EH (cell line): ENCODE measurements at places on chromosomes 11 and 22.
A peak's percentile ranks its signal among the peaks of the same experiment; 100 is the strongest.

- DNase-seq: no peak
These were observed 1.4 kb upstream of the MADD start for GRCh38 chr11:47268448-47269001.

DNA sequence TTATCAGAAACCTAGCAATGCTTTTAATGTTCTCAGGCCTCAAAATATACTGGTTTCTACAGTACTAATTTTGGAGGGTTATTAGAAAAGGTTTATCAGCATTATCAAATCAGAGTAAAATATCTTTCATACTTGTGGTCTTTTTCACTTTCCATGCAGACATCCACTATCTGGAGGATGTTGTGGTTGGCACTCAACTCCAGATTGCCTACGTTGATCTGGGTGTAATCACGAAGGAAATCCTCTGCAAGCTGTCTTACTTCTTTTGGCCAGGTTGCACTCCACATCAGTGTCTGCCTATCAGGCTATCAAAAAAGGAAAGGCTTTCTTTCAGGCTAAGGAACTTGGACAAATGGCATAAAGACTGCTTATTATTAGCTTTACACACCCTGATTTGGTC is 11.6 kb downstream of the DDX17 start:
- DNase-seq: peak; percentile 84

DNA sequence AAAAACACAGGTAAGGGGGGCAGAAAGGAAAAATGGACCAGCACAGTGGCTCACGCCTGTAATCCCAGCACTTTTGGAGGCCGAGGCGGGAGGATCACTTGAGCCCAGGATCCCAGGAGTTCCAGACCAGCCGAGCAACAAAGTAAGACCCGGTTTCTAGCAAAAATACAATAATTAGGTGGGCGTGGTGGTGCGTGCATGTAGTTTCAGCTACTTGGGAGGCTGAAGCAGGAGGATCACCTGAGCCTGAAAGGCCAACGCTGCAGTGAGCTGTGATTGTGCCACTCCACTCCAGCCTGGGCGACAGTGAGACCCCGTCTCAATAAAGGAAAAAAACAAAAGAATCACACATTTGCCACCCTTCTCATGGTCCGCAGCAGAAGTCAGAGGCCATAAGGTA is 519.4 kb downstream of the BRD1 start:
- no peak for DNase-seq

DNA sequence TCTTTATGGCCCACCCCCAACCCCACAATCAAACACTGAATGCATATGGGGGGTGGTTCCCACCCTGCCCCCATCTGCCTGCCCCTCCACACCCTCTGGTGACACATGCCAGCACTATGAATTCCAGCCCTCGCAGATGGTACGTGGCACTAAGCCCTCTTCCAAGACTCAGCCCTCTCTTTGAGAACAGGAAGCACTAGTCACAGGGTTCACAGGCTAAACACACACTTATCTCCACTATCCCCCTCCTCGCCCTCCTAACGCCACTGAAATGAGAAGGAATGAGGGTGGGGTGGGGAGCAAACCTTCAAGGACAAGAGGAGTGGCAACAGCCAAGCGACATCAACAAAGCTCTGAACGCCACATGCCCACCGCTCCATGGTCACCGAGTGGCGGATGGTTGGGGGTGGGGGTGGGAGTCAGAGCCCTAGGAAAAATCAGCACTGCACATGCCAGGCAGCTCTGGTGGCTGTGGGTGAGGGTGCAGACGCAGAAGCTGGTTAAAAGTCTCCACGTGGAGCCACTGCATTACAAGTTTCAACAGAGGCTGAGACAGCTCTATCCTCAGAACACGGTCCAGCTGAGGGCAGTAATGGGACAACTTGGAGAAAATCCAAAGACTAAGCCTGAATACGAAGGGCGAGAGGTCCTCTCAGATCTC is 33.6 kb downstream of the TMEM184B start:
- DNase-seq: peak; percentile 99

GRCh38 chr11:97557399-97557798 is 1167.6 kb downstream of the JRKL start:
- DNase-seq: no peak

DNA sequence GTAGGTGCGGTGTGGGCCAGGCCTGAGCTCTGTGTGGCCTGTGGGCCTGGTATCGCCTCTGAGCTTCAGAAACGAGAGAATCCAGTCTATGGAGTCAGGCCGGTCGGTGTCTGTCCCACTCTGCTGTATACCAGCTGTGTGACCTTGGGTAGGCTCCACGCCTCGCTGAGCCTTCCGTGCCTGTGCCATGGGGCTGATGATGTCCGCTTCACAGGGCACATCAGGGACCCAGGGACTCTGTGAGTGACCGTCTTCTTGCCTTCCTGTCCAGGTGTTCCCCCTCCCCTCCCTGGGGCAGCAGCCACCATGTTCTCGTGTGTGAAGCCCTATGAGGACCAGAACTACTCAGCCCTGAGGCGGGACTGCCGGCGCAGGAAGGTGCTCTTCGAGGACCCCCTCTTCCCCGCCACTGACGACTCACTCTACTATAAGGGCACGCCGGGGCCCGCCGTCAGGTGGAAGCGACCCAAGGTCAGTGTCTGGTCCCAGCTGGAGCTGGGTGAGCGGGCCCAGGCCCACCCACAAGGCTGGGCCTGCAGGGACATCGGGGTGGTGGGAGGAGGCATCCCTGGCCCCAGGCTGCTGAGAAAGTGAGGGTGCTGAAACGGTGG is 17.9 kb downstream of the CAPN5 start:
- no peak for DNase-seq

- no peak for DNase-seq
These were observed 43.3 kb downstream of the BDNF start for GRCh38 chr11:27656806-27657483.

DNA sequence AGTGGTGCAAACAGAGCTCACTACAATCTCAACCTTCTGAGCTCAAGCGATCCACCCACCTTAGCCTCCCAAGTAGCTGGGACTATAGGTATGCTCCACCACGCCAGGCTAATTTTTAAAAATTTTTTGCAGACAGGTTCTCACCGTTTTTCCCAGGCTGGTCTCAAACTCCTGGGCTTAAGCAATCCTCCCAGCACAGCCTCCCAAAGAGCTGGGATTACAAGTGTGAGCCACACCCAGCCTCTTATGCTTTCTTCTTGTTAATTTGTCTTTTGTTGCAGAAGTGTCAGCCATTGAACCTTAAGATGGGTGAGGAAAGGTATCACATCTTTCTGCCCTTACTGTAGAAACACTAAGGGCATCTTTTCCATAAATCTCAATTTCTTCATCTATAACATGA is 34.9 kb downstream of the DENND5A start:
- peak; percentile 25 for DNase-seq

GRCh38 chr11:17154409-17155159 is 53.2 kb downstream of the PIK3C2A start:
- DNase-seq: no peak

GRCh38 chr11:57440744-57441414 is 14.0 kb upstream of the SLC43A3 start:
- DNase-seq: no peak

DNA sequence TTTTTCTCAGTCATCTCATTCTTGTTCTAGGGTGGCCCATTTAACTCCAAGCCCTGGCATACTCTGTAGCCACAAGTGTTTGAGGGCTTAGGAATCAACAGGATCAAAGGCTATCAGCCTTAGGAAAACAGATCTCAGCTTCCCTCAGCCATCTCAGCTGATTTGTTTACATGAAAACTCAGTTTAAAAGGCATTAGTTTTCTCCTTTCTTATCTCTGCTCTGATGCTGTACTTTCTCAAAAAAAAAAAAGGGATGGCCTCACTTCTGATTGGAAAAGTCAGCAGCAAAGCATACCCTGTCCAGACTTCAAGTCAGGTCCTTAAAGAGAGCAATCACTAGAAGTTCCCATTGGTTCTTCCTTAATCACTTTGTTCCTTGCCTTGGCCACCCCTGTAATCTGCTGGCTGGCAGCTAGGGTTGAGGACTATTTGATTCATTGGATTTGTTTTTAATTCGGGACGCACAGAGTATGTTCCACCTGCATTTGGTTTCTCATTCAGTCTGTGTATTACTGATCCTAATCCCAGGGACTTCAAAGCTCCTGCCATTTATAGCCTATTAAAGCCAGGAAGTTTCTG is 102.8 kb downstream of the EXT2 start:
- no peak for DNase-seq

GRCh38 chr22:19062943-19063308 is 59.3 kb downstream of the DGCR2 start:
- DNase-seq: no peak

DNA sequence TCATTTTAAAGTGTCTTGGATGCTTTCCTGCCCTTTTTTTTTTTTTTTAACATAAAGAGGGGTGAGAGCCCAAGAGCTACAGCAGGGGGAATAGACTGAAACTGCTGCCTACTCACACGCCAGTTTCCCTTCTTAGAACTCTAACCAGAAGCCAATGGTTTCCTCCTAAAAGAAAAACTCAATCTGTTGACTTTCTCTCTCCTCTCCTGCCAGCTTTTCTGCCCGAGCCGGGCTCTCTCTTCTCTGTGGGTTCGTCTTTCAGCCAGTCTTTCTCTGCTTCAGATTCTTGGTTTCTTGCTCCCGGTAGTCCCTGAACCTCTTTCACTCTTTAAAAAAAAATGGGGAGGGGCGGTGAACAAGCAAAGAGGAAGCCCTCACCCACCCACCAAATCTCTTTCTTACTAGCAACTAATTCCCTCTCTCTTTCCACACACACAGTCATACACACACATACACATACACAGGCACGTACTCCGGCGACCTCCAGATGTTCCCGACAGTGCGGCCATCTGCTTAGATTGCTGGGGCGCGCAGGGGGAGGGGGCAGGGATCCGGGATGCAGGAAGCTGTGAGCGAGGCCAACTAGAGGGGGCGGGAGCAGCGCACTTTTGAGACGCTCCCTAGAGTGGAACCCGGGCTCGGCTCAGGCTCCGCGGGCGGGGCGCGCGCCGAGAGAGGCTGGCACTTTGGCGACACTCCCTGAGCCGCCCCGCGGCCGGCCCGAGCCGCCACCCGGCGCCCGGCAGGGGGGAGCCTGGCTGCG is 444 bp upstream of the TSKU start:
- peak; percentile 93 for DNase-seq

- no peak for DNase-seq
These were observed 593.6 kb downstream of the NELL1 start for GRCh38 chr11:21262992-21263391.

GRCh38 chr11:43532041-43532440 is 148.5 kb upstream of the HSD17B12 start:
- no peak for DNase-seq

- DNase-seq: no peak
These were observed 38.1 kb upstream of the ADA2 start for GRCh38 chr22:17257121-17258001.

DNA sequence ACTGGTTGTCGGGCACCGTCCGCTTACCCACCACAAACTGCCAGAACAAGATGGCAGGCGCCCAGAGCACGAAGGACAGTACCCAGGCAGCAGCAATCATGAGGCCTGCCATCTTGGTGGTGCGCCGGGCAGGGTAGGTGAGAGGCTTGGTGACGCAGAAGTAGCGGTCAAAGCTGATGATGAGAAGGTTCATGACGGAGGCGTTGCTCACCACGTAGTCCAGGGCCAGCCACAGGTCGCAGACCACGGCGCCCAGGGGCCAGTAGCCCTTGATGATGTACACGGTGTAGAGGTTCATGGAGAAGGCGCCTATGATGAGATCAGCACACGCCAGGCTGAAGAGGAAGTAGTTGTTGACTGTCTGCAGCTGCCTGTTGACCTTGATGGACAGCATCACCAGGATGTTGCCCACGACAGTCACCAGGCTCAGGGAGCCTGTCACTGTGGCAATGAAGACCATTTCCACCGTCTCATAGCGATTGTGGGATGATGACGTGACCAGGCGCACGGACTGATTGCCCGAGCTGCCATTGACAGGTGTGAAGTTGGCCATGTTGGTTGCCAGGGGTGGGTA is 4.6 kb downstream of the MDK start:
- no peak for DNase-seq

GRCh38 chr22:46536537-46537224 is 739 bp downstream of the CELSR1 start:
- DNase-seq: no peak

- peak; percentile 5 for DNase-seq
These were observed 99.0 kb downstream of the UVRAG start for GRCh38 chr11:75913984-75914383.

DNA sequence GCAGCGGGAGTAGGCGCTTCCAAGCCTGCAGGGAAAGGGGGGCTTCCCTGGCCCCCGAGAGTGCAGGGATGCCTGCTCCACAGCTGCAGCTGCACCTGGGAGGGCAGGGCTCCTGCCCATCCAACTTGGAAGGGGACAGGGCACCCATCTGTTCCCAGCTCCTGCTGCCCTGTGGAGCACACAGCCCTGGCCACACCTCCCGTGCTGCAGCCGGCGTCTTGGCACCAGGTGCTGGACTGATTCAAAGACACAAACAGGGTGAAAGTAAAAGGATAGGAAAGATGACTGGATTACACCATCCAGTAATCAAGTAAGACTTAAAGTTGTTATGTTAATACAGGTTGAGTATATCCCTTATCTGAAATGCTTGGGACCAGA is 14.8 kb downstream of the NPAT start:
- no peak for DNase-seq

- no peak for DNase-seq
These were observed 18.1 kb downstream of the TBC1D10A start for GRCh38 chr22:30308518-30309230.

- DNase-seq: peak; percentile 99
These were observed 48.8 kb downstream of the ARHGAP32 start for GRCh38 chr11:129143335-129143734.

DNA sequence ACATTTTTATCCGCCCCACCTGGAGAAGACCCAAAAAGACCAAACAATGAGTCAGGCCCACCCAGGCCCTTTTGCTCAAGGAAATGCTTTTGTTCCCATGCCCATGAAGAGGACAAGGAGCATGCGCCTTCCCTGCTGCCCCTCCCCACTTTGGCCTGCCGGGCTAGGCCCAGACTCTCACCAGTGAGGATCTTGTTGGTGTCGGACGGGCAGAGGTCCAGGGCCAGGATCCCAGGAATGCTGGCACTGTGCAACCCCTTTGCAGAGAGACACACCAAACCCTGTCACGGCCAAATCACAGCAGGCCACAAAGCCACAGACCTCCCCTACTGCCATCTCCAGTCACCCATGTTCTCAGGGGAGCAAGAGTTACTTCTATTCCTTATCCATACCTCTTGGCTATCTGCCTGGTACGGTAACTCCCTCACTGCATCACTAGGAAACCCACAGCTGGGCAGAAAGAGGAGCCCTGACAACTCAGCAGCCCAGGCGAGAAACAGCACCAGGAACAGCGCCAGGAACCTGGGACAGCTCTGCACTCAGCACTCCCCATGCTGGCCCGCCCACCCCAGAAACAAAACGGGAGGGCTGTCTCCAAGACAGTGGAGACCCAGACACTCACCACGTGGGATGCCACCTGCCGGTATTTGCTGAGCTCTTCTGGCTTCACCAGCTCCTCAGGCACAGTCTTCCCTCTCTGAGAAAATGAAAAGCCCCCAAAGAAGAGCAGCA is 5.5 kb downstream of the PRPF19 start:
- DNase-seq: no peak

- no peak for DNase-seq
These were observed 11.5 kb upstream of the ANO1 start for GRCh38 chr11:70066628-70067027.

GRCh38 chr11:78158987-78159652 is 19.7 kb upstream of the ALG8 start:
- peak; percentile 25 for DNase-seq

GRCh38 chr11:34214961-34215805 is 109.8 kb downstream of the NAT10 start:
- peak; percentile 49 for DNase-seq
